ENCODE measurements at places on chromosomes 5 and 9. TPM values are rescaled to one million over a fixed set of nuclear protein-coding genes. Genes with fewer than 3 reads are reported as not detected.
A peak's percentile ranks its signal among the peaks of the same experiment; 100 is the strongest.

DNA sequence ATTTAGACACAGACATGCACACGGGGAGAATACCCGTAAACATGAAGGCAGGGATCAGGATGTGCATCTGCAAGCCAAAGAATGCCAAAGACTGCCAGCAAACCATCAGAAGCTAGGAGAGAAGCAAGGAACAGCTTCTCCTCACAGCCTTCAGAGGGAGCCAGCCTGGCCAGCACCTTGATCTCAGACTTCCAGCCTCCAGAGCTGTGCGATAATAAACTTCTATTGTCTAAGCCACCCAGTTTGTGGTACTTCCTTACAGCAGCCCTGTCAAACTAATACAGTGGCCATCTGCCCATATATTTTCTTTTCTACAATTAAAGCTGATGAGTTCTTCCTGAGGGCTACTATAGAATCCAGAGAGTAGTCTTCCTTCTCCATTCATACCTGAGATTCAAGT is 135.0 kb downstream of the SNCAIP start:
- H3K27ac ChIP-seq: no peak overlapping the region
- peaks cover 1% of the 10 kb centered on the region for H3K4me1 ChIP-seq
- no peak for DNase-seq
- H3K27me3 ChIP-seq: no peaks in the 10 kb centered on the region
- peaks cover 6% of the 10 kb centered on the region for H3K36me3 ChIP-seq

- H3K27ac ChIP-seq: no peak overlapping the region
- no peak for DNase-seq
- H3K4me1 ChIP-seq: no peaks in the 10 kb centered on the region
- H3K36me3 ChIP-seq: no peaks in the 10 kb centered on the region
These were observed 221.8 kb downstream of the FAM114A2 start for GRCh38 chr5:153816870-153817269.

- no peaks in the 10 kb centered on the region for H3K36me3 ChIP-seq
- no peak for DNase-seq
- no peak overlapping the region for H3K27ac ChIP-seq
- H3K4me3 ChIP-seq: no peak overlapping the region
- no peaks in the 10 kb centered on the region for H3K4me1 ChIP-seq
These were observed 730.4 kb upstream of the MEF2C start for GRCh38 chr5:89613222-89613956.

- no peaks in the 10 kb centered on the region for H3K36me3 ChIP-seq
- H3K4me3 ChIP-seq: no peak overlapping the region
- no peak overlapping the region for H3K27ac ChIP-seq
- DNase-seq: no peak
These were observed 256.5 kb downstream of the NSG2 start for GRCh38 chr5:174301848-174302625.

DNA sequence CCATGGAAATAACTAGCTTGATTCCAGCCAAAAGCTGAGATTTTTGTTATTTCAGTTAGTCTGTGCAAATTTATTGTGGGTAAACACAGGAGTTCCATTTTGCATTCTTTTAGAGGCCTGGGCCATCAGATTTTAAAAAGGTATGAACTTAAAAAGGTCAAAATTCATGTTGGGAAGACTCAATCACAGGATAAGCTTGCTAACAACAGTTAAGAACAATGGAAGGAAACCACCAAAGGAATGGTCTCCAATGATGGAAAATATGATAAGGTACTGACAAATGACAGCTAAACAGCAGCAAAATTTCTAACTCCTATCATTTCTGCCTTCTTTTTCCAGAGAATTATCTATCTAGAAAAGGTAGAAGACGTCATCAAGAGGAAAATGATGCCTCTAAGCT is 16.0 kb downstream of the ABITRAM start:
- H3K4me1 ChIP-seq: no peaks in the 10 kb centered on the region
- no peak overlapping the region for H3K4me3 ChIP-seq
- DNase-seq: no peak
- no peak overlapping the region for H3K27ac ChIP-seq
- H3K36me3 ChIP-seq: no peaks in the 10 kb centered on the region

DNA sequence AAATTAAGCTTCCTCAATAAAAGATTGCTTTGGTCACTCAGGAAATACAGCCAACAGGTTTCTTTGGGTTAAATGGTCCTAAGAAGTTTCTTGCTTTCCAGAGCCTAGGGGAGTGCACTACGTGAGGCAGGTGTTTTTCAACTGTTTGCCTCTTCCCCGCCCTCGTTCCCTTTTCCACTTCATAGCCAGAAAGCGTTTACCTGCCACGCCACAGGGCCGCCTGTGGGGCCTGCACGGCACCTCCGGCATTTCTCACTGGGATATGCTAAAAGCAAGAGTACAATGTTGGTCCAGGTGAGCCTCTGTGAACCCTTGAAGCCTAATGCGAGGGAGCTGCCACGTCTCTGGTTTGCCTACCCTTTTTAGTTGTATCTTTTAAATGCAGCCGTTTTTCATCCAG is 167.6 kb upstream of the OTULINL start:
- no peaks in the 10 kb centered on the region for H3K4me1 ChIP-seq
- no peak overlapping the region for H3K4me3 ChIP-seq
- H3K27me3 ChIP-seq: no peaks in the 10 kb centered on the region
- DNase-seq: no peak
- no peaks in the 10 kb centered on the region for H3K36me3 ChIP-seq

- H3K27me3 ChIP-seq: no peaks in the 10 kb centered on the region
- DNase-seq: peak; percentile 46
- no peak overlapping the region for H3K4me3 ChIP-seq
- H3K4me1 ChIP-seq: no peaks in the 10 kb centered on the region
These were observed 38.8 kb downstream of the NFX1 start for GRCh38 chr9:33329117-33329563.

GRCh38 chr5:141521244-141521781 is 32.4 kb downstream of the PCDHGC5 start:
- peaks cover 2% of the 10 kb centered on the region for H3K4me1 ChIP-seq
- no peaks in the 10 kb centered on the region for H3K27me3 ChIP-seq
- no peak for DNase-seq
- no peak overlapping the region for H3K4me3 ChIP-seq
- H3K27ac ChIP-seq: peak overlapping the region; percentile 23
- peaks cover 2% of the 10 kb centered on the region for H3K36me3 ChIP-seq

STK32A gene
- polyA plus RNA-seq: 3.4 TPM

FBN2 gene
- polyA plus RNA-seq: not detected

PCDHGB6 gene
- 0.38 TPM for polyA plus RNA-seq

All from aorta (tissue), 5 donors.